ENCODE measurements at places on chromosomes 3 and 15.

DNA sequence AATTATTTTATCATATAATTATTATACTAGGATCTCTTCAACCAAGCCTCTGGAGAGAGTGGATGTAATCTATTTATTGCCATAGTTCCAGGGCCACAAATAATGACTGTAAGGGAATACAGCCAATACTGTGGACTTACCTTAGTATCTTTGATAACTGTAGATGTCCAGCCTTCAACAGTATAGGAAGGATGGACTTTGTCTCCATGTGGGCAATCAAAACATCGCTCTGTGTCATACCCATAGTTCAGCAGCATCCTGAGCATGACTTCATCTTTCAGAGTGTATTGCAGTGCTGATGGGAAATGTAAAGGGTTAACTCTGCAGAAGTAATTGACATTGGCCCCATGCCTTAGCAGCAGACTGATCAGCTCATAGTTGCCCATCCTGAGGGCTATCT is 14.2 kb downstream of the ASB14 start:
- no peak for DNase-seq

- no peak for DNase-seq
Measured at GRCh38 chr3:193922034-193922774, 213.7 kb upstream of the HES1 start.

GRCh38 chr3:183486472-183486871 is 58.1 kb upstream of the MCF2L2 start:
- no peak for DNase-seq

DNA sequence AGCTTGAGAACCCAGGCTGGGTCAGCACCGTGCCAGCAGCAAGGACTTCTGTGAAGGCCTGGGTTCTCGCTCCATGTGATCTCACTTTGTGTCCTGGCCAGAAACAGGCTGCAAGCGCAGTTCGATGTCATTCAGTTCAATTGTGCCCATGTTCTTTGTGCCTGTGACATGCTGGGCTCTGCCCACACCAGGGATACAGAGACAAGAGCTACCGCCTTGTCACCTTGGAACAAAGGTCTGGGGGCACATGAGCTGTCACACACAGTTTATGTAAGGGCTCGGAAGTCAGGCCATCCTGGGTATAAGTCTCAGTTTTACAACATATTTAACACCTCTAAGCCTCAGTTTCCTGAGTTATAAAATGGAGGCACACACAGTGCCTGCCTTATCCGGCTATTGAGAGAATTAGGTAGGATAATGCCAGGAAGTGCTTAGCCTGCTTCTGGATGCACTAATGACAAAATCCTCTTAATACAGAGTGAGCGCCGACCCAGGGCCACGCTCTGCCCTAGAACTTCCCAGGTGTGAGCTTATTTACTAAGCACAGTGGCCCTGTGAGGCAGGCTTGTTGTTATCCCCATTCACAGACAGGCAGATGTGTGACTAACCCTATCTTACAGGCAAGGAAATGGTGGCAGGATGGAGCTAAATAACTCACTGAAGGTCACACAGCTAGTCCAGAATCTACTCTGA is 50.4 kb upstream of the LIMD1 start:
- no peak for DNase-seq

- DNase-seq, result no peak
Measured at GRCh38 chr3:120648290-120648689, 33.7 kb downstream of the HGD start.

DNA sequence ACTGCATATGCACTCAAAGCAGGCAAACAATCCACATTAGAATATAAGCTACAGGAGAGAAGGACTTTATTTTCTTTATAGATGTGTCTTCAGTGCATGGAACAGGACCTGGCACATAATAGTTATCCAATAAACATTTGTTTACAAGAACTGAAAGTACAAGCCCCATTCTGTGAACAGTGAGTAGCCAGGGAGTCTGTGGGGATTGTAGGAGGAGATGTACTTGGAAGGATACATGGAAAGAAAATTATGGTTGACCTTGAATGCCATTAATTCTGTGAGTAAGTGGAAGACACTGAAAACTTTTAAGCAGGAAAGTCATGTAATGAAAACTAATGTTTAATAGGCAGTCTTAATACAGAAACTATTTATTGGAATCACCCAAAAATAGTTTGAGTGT is 28.3 kb downstream of the MASP1 start:
- DNase-seq, result no peak

- no peak for DNase-seq
Measured at GRCh38 chr3:156633335-156633734, 41.1 kb upstream of the TIPARP start.

DNA sequence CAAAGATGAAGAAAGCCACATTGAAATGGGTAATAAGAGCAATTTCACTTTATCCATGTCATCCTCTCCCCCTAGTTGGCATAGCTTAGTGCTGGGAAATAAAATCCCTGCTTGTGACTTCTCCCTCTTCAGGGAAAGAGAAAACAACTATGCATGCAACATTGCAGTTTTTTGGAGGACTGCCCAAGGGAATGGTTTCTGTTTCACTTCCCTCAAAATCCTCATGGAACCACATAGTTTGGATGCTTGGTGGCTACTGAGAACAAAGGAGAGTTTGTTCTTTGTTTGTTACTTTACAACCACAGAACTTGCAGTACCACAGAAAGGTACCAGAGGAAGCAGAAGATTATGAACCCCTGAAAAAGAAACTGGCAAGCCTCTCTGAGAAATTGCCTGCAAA is 384.6 kb upstream of the RORA start:
- DNase-seq, result no peak

DNA sequence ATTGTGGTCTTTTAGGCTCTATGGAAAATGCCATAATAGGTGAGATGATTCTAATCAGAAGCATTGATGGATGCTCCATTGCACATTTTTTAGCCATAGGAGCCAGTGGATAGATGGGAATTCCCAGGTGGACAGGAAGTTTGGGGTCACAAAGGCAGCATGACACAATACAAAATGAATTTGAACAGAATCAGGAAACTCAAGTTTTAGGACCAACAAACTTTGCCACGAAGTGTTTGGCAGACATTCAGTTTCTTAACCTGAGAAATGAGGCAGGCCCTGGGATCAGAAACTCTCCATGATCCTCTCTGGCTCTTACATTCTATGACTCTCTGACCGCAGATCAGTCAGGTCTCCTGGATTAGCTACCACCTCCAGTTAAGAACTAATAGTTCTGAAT is 275.4 kb downstream of the TIGIT start:
- no peak for DNase-seq
